ENCODE measurements at places on chromosomes 11 and 22.

GRCh38 chr22:32336121-32336603, 21.5 kb upstream of the RFPL3 start:
- DNase-seq, result no peak

- DNase-seq, result no peak
Measured at GRCh38 chr11:9951807-9952206, 287.9 kb downstream of the SWAP70 start.

- no peak for DNase-seq
Measured at GRCh38 chr11:56700242-56700913, 1.5 kb downstream of the OR9G1 start.

- no peak for DNase-seq
Measured at GRCh38 chr22:30523646-30524489, 18.4 kb upstream of the SEC14L4 start.

- DNase-seq, result no peak
Measured at GRCh38 chr22:44344407-44344806, 31.7 kb upstream of the SHISAL1 start.

DNA sequence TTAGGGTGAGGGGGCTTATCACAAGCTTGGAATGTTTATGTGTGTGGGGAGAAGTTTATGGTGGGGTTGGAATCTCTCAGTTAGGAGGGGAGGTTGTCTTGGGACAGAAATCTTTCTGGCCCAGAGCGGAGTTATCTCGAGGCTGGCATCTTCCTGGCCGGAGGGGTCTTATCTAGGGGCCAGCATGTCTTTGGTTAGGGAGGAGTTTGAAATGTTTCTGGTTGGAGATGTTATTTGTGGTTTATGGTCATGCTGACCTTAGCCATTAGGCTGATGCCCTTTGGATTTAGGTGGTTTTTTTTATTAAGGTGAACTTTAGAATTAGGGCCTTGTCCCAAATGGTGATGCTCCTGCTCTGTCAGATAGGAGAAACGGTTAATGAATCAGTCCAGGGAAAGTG, 7.9 kb upstream of the RBMXL2 start:
- no peak for DNase-seq

DNA sequence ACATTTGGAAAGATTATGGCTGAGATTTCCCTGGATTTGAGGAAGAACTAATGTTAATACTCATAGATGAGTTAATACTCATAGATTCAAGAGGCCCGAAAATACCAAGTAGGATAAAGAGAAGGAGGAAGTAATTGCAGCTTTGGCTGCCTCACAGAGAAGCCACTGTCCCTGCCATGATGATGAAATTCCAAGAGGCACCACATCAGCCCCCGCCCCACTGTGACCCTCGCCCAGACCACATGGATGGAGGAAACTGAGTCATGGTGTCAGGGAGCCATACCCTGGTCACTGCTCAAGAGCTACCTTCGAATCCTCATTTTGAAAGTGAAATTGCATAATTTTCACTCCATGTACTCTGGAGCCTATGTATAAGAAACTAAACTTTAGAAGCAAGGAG, 92.9 kb upstream of the SLC22A12 start:
- no peak for DNase-seq

- no peak for DNase-seq
Measured at GRCh38 chr11:27187848-27188621, 147.4 kb downstream of the BBOX1 start.

- DNase-seq, result no peak
Measured at GRCh38 chr22:40641269-40641668, 4.8 kb upstream of the MRTFA start.
